ENCODE measurements at places on chromosomes 3 and 15.
A peak's percentile ranks its signal among the peaks of the same experiment; 100 is the strongest.

GRCh38 chr3:94500146-94500545 is 437.3 kb downstream of the NSUN3 start:
- DNase-seq: no peak

DNA sequence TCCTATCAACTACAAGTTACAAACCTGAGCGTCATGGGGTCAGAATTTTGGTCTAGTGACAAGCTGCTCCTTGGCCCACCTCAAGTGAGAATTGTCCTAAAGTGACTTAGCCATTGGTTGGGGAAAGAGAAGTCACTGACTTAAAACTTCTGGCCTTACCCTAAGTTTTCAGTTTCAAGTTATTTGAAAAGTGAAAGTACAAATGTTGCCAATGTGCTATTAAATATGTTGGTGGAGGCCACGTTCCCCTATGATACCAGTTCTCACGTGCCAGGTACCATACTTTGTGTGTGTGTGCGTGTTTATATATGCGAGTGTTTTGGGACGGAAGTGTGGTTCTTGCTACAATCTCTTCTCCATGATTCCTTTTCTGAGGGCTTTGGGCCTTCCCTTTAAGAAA is 22.6 kb upstream of the RASGRP1 start:
- DNase-seq: no peak

- DNase-seq: no peak
Observed at GRCh38 chr15:73344056-73344455, 24.7 kb downstream of the HCN4 start.

DNA sequence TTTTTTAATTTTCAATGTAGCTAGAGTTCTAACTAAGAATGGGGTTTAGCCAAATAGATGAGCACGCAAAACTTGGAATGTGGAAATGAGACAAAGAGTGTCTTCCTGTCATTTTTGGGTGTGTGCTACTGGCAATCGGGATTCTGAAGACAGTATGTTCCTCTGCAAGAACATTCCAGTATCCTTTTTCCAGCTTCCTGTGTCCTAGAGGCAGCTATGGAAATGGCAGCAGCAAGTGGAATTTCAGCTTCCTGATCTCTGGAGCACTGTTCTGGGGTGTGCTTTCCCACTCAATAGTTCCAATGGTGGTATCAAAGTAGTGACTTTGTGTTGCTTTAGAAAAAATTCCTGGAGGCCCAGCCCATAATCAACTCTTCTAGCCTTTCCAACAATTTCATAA is 642.9 kb upstream of the KCNMB2 start:
- no peak for DNase-seq

DNA sequence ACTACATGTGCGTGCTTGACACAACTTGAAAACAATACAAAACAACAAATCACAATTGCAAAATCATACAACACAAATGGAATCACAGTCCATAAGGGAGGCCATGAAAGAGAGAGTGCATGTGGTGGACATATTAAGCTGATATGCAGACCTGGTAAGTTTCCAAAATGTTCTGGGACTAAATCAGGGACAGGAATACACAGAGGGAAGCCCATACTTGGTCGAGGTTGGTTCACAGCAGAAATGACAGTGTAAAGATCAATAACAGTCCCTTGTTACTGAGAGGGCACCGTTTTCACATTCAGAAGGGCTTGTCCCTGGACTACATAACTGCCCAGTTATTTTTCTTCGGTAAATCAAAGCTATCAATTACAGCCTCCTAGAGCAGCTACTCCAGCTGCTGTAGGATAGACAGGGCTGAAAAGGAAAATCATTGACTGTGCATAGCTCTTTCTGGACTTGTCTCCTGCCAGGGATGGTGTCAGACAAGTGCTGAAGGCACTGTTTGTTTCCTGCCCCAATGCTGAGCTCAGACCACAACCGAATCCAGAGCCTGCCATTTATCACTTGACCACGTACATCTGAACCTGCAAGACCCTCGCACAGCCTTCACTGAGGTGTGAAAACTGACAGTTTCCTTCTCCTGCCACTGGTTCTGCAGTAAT is 79.5 kb upstream of the KCNMB2 start:
- DNase-seq: no peak

DNA sequence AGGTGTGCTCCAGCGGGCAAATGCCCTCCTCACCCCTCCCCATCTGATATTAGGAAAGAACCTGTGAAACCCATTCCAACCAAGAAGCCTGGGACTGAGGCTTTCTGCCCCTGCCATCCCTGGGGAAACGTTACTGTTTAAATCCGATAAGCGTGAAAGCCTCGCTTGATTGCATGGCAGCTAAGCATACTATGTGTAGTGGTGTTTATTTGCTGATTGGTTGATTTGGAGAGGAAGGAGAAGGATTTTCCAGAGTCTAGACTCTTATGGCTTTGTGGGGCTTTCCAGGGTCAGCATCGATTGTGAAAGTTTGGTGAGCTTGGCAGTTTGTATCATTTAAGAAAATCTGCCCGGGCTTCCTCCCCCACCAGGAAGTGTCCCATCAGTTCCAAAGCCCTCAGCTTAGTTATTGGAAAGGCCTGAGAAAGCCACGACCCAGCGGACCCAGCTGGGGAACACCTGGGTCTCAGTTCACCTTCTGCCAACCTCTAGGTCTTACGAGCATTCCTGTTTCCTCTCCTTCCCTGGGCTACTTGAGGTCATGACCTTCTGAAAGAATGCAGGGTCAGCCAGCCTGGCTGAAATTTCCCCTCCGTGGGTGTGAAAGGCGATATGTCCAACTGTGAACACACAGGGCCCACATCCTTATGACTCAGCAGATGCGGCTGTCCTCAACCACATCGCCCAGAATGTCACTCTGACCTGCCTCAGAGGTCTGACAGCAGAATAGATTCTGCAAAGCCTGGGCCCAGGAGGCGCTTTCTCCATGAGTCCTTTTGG is 62.8 kb upstream of the HERC1 start:
- no peak for DNase-seq

- DNase-seq: no peak
Observed at GRCh38 chr3:67015702-67016484, 17.8 kb downstream of the KBTBD8 start.

GRCh38 chr15:61118885-61119284 is 110.2 kb downstream of the RORA start:
- no peak for DNase-seq

- peak; percentile 42 for DNase-seq
Observed at GRCh38 chr3:134650431-134651346, at the start of gene KY. Gene KY (minus strand): TSS chr3:134651022. CDS start chr3:134650960, 62 bp downstream.

DNA sequence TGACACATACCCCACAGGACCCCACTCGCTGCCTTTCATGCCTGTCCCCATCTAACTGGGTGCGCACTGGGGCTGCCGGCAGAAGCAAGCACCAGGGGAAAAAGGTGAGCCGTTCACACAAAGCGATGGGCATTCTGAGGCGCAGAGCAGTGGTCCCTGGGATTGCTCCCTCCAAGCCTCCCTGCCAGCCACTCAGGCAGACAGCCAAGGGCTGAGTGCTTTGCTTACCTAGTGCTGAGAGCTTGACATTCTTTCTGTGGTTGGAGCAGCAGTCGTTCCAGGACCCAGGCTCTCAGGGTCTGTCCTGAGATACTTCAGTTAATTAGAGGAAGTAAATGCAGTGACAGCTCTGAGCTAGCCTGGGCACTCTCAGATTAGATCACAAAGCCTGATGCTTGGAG is 5.7 kb downstream of the ESYT3 start:
- no peak for DNase-seq

- DNase-seq: no peak
Observed at GRCh38 chr3:151203051-151203420, at the start of gene GPR171. Gene GPR171 (minus strand): TSS chr3:151203216. CDS start chr3:151199386, 3,830 bp downstream.

GRCh38 chr3:134659391-134660045 is 8.7 kb upstream of the KY start:
- no peak for DNase-seq

- no peak for DNase-seq
Observed at GRCh38 chr3:30518181-30518864, 88.1 kb upstream of the TGFBR2 start.
